H4 (cell line): ENCODE measurements at places on chromosomes 3 and 15.

GRCh38 chr3:143060906-143061305, 58.7 kb upstream of the CHST2 start:
- no peak for DNase-seq

- no peak for DNase-seq
Measured at GRCh38 chr3:95797081-95797480, 1017.3 kb upstream of the EPHA6 start.

- peak; percentile 69 for DNase-seq
Measured at GRCh38 chr15:63013052-63013808, 29.3 kb upstream of the TPM1 start.

DNA sequence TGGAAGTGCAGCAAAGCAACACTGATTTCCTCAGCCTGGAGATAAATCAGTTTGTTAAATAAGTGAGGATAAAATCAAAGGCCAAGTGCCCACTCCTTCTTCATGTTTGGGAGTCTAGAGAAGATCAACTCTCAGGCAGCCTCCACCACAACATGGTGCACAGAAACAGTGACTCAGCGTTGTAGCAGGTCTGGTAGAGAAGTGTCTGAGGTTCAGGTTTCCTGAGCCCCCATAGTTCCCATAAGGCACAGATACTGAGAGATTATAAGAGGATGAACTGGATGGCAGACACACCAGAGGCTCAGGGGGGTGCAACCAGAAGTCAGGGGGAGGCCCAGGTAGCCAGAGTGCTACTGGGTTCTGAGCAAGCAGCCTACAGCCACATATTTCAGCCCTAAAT, 166.7 kb downstream of the FRMD5 start:
- no peak for DNase-seq

DNA sequence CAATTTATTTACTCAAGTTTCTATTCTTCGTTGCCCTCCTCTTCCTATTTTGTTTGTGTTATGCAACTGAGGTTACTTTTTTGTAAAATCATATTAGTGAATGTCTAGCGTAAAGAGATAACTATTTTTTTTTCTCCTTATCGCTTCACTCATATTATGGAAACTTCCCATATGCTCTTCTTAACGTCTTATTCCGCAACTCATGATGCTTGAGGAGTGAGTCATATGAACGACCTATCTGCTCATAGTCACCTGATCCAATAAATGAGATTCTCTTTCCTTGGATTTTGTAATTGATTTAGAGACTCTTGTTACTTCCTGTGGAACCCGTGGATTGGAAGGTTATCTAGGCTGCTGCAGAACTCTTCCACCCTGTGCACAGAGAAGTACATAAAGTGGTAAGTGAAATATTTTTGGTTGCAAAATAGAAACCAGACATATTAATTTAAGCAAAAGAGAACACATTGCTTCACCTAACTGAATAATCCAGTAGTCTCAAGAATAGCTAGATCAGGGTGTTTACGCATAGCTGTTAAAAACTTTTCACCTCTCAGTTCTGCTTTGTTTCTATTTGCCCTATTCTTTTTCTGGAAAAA, 719.3 kb upstream of the SGO1 start:
- DNase-seq = no peak
